Neuronal stem cell (in vitro differentiated cells): ENCODE measurements at places on chromosomes 5 and 9.

GRCh38 chr5:168312606-168313295 is 21.3 kb downstream of the WWC1 start:
- H3K4me3 ChIP-seq = no peak overlapping the region
- DNase-seq = no peak
- H3K27ac ChIP-seq = no peak overlapping the region
- H3K27me3 ChIP-seq = no peaks in the 10 kb centered on the region
- peaks cover 25% of the 10 kb centered on the region for H3K4me1 ChIP-seq

GRCh38 chr5:150300496-150301169 is 2.1 kb downstream of the ARSI start:
- H3K27me3 ChIP-seq = no peaks in the 10 kb centered on the region
- peaks cover 26% of the 10 kb centered on the region for H3K4me1 ChIP-seq
- no peaks in the 10 kb centered on the region for H3K36me3 ChIP-seq
- no peak overlapping the region for H3K27ac ChIP-seq
- DNase-seq = no peak
- no peak overlapping the region for H3K4me3 ChIP-seq

DNA sequence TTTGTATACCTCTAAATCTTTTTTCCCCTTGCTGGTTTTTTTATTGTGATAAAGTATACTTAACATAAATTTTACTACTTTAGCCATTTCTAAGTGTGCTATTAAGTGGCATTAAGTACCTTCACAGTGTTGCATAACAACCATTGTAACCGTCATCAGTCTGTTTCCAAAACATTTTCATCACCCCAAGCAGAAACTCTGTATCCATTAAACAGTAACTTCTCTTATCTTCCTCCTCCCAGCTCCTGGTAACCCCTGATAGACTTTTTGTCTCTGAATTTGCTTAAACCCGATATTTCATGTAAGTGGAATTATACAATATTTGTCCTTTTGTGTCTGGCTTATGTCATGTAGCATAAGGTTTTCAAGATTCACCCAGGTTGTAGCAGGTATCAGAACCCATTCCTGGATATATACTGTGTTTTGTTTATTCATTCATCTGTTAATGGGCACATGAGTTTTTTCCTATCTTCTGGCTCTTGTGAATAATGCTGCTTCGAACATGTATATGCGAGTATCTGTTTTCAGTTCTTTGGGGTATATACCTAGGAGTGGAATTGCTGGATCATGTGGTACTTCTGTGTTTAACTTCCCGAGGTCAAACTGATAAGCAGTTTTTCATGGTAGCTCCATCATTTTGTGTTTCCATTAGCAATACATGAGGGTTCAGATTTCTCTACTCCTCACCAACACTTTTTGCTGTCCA is 66.4 kb downstream of the EHMT1 start:
- no peak overlapping the region for H3K4me3 ChIP-seq
- DNase-seq = no peak
- H3K36me3 ChIP-seq = peaks cover 5% of the 10 kb centered on the region
- no peaks in the 10 kb centered on the region for H3K27me3 ChIP-seq
- H3K27ac ChIP-seq = no peak overlapping the region

- H3K36me3 ChIP-seq = peaks cover 9% of the 10 kb centered on the region
- no peak overlapping the region for H3K4me3 ChIP-seq
- no peaks in the 10 kb centered on the region for H3K27me3 ChIP-seq
- H3K4me1 ChIP-seq = peaks cover 8% of the 10 kb centered on the region
Measured at GRCh38 chr5:137639645-137640044, 96.2 kb downstream of the KLHL3 start.

DNA sequence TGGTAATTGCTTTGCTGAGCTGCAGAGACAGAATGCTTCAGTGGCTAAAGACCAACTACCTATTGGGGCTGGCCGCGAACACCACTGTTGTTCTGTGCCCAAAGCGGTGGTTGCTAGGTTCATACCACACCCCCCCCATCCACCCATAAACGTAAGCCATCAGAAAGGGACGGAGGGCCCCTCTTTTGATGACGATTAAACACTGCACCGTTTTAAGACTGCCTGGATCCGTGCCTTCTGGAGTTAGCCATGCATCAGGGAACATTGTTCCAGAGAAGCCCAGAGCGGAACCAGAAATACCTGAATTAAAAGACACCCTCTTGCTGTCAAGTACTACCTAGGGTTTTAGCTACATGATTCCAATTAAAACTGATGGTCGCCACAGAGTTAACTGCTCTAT is 369.1 kb upstream of the DAP start:
- no peaks in the 10 kb centered on the region for H3K36me3 ChIP-seq
- no peak overlapping the region for H3K4me3 ChIP-seq
- H3K27ac ChIP-seq = no peak overlapping the region

DNA sequence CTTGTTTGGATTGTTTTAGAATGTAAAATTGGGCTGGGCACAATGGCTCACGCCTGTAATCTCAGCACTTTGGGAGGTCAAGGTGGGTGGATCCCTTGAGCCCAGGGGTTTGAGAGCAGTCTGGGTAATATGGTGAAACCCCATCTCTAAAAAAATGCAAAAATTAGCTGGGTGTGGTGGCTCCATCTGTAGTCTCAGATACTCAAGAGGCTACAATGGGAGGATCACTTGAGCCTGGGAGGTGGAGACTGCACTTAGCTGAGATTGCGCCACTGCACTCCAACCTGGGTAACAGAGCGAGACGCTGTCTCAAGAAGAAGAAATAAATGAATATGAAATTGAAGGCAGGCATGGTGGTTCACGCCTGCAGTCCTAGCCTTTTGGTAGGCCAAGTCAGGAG is 21.3 kb downstream of the MAML1 start:
- no peak for DNase-seq
- no peak overlapping the region for H3K27ac ChIP-seq
- peaks cover 7% of the 10 kb centered on the region for H3K36me3 ChIP-seq
- H3K4me3 ChIP-seq = no peak overlapping the region
- no peaks in the 10 kb centered on the region for H3K4me1 ChIP-seq

GRCh38 chr5:178454303-178454702 is 135.9 kb downstream of the COL23A1 start:
- no peak overlapping the region for H3K27ac ChIP-seq
- no peaks in the 10 kb centered on the region for H3K27me3 ChIP-seq
- no peaks in the 10 kb centered on the region for H3K4me1 ChIP-seq

DNA sequence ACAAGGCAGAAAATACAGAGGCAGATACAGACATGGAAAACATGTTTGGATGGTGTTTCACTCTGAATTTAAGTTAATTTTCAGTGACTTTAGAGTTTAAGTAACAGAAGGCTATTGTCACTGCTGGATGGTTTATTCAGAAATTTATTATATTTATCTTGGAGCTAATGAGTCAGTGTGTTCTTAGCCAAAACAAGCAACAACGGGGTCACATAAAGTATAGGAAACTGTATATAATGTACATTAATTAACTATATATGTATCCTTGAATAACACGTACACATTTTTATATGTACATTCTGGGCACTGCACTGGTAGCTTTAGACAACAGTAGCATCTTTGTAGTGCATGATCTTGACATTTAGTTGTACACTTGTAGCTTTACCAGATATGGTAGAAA is 30.7 kb downstream of the CYLC2 start:
- no peak for DNase-seq
- H3K4me1 ChIP-seq = no peaks in the 10 kb centered on the region
- no peak overlapping the region for H3K27ac ChIP-seq
- no peaks in the 10 kb centered on the region for H3K36me3 ChIP-seq

DNA sequence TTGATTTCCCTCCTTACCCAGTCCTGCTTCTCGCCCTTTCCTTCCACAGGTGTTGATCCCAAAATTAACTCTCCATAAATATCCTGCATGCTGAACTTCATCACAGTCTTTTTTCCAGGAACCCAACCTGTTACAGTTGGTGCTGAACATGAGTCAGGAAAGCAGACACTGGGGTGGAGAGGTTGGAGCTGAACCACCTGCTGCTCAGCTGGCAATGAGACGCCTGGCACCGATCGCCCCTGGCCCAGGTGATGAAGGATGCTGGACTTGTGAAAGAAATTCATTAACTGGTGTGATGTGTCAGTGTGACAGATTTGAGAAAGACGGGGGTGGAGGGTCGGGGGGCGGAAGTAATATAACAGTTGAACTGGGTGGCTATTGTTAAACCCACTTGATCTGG is 30.6 kb downstream of the CPLX2 start:
- H3K4me3 ChIP-seq = no peak overlapping the region
- no peak for DNase-seq
- H3K27me3 ChIP-seq = no peaks in the 10 kb centered on the region
- H3K27ac ChIP-seq = no peak overlapping the region
- no peaks in the 10 kb centered on the region for H3K4me1 ChIP-seq
- H3K36me3 ChIP-seq = no peaks in the 10 kb centered on the region

GRCh38 chr5:132425009-132425937 is 55.8 kb downstream of the SLC22A5 start:
- H3K27ac ChIP-seq = no peak overlapping the region
- no peak overlapping the region for H3K4me3 ChIP-seq
- peaks cover 5% of the 10 kb centered on the region for H3K4me1 ChIP-seq
- no peaks in the 10 kb centered on the region for H3K36me3 ChIP-seq

DNA sequence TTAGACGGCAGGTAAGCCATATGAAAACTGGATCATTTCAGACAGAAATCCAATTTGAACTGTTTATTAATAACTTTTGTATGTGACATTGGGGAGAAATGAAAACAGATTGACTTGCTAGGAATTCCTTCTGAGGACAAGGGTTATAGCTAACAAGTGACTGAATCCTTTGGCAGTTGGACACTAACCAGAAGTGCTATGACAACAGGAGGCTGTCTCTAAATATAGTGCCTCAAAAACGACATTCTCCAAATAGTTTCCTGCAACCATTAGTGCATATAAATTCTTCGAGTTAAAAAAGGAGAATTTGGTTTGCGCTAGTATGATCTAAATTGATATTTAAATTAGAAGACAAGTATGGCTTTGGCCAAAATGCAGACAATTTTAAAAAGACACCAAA is 338.6 kb downstream of the PTPRD start:
- H3K36me3 ChIP-seq = no peaks in the 10 kb centered on the region
- no peak overlapping the region for H3K4me3 ChIP-seq
- H3K27ac ChIP-seq = no peak overlapping the region
- no peaks in the 10 kb centered on the region for H3K27me3 ChIP-seq

DNA sequence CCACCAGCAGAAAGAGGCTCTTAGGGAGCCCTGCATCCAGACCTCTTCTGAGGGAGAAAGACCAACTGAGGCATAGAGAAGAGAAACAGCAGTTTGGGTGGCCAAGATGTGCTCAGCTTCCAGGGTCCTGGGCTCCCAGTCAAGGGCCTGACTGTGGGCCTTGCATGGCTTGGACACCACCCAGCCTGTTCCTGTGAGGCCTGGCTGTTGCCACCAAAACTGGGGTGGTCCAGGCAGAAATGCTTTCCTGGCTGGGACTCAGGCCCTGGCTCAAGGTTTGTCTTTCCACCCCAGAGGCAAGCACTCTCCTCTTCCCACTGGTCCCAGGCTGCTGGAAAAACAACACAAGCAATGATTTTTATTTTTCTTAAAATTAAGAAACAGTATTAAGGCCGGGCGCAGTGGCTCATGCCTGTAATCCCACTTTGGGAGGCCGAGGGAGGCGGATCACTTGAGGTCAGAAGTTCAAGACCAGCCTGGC is 13.3 kb downstream of the MYOZ3 start:
- no peaks in the 10 kb centered on the region for H3K36me3 ChIP-seq
- no peak overlapping the region for H3K27ac ChIP-seq
- no peak for DNase-seq
- no peak overlapping the region for H3K4me3 ChIP-seq
- peaks cover 2% of the 10 kb centered on the region for H3K4me1 ChIP-seq
- H3K27me3 ChIP-seq = peaks cover 38% of the 10 kb centered on the region

- H3K27ac ChIP-seq = no peak overlapping the region
- H3K4me1 ChIP-seq = peaks cover 7% of the 10 kb centered on the region
- H3K36me3 ChIP-seq = no peaks in the 10 kb centered on the region
- peaks cover 10% of the 10 kb centered on the region for H3K27me3 ChIP-seq
- H3K4me3 ChIP-seq = no peak overlapping the region
Measured at GRCh38 chr5:133606835-133607234, 5.5 kb downstream of the FSTL4 start.

DNA sequence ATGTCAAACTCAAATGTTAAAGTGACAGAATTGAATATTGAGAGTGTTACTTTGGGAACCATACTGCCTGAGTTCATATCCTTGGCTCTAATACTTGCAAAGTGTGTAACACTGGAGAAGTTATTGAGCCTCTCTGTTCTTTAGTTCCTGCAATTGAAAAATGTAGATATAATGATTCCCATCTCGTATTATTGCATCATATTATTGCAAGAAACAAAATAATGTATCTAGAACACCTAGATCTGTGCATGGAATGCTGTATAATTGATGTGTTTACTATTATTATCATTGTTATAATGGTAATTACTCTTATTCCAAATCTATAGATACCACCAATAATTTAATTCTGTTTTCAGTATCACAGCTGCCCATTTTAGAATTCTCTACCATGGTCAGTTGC is 310.3 kb downstream of the GABRG2 start:
- H3K36me3 ChIP-seq = no peaks in the 10 kb centered on the region
- no peaks in the 10 kb centered on the region for H3K4me1 ChIP-seq
- H3K27ac ChIP-seq = no peak overlapping the region

GRCh38 chr9:108565651-108566378 is 290.0 kb downstream of the ACTL7B start:
- peaks cover 2% of the 10 kb centered on the region for H3K4me1 ChIP-seq
- no peaks in the 10 kb centered on the region for H3K36me3 ChIP-seq
- H3K27ac ChIP-seq = no peak overlapping the region

DNA sequence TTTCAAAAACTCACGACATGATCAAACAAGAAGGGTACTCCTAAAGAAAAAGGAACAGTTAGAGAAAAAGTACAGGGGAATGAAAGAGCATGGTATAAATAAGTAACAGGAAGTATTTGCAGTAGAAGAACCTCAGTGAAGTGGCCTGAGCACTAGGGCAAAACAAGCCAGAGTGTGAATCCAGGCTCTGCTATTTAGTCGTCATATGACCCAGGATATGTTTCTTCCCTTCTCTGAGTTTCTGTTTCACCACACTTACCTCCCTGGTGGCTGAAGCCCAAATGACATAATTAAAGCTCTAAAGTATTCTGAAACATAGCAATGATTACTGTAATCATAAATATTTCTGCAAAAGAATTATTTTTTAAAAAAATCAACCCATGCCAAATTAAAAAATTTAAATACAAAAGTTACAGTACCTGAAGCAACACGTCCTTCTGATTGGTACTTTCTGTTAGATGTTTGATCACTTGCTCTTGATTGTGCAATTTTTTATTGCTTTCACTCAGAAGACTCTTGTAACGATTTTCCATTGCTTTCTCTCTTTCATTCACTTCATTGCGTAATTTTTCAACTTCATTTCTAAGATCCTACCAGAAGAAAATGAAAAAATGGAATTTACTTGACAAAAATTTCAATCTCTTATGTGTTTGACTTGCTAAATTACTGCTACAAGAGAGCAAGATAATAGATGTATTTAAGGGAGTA is 88.9 kb downstream of the CDK5RAP2 start:
- H3K4me1 ChIP-seq = no peaks in the 10 kb centered on the region
- H3K27ac ChIP-seq = no peak overlapping the region
- no peak for DNase-seq
- H3K27me3 ChIP-seq = no peaks in the 10 kb centered on the region
- H3K36me3 ChIP-seq = peaks cover 27% of the 10 kb centered on the region
- H3K4me3 ChIP-seq = no peak overlapping the region

DNA sequence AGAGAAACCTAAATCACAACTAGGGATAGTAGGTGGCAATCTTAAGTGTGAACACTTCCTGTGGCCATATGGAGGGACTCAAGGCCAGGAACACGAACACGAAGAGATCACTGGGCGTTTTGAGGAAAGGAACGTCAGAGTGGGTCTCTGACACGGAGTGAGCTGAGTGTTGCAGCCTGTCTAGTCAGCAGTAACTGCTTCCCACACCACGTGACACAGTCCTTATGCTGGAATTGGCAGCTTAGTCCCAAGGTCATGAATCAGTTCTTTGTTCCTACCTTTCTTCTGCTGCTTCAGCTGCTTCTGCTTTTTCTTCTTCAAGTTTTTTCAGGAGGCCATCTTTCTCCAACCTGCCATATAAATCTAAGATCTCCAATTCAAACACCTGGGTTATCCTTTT is 18.2 kb downstream of the SPACA9 start:
- peaks cover 97% of the 10 kb centered on the region for H3K36me3 ChIP-seq
- no peaks in the 10 kb centered on the region for H3K27me3 ChIP-seq
- no peak for DNase-seq
- no peak overlapping the region for H3K4me3 ChIP-seq
- H3K4me1 ChIP-seq = no peaks in the 10 kb centered on the region
